ENCODE measurements at places on chromosomes 7 and 10.

DNA sequence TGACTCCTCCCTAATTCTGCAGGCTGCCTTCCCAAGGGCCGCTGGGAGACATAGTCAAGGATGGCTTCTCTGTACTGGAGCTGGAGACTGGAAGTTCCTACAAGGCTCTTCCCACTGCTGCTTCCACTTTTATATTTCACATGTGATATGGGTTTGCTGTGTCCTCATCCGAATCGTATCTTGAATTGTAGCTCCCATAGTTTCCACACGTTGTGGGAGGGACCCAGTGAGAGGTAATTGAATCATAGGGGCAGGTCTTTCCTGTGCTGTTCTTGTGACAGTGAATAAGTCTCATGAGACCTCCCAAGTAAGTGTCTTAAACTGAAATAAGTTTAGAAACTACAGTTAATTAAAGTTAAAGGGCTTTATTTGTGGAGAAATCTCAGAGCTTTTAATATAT lies 47.0 kb upstream of the BICC1 start:
- DNase-seq = no peak

DNA sequence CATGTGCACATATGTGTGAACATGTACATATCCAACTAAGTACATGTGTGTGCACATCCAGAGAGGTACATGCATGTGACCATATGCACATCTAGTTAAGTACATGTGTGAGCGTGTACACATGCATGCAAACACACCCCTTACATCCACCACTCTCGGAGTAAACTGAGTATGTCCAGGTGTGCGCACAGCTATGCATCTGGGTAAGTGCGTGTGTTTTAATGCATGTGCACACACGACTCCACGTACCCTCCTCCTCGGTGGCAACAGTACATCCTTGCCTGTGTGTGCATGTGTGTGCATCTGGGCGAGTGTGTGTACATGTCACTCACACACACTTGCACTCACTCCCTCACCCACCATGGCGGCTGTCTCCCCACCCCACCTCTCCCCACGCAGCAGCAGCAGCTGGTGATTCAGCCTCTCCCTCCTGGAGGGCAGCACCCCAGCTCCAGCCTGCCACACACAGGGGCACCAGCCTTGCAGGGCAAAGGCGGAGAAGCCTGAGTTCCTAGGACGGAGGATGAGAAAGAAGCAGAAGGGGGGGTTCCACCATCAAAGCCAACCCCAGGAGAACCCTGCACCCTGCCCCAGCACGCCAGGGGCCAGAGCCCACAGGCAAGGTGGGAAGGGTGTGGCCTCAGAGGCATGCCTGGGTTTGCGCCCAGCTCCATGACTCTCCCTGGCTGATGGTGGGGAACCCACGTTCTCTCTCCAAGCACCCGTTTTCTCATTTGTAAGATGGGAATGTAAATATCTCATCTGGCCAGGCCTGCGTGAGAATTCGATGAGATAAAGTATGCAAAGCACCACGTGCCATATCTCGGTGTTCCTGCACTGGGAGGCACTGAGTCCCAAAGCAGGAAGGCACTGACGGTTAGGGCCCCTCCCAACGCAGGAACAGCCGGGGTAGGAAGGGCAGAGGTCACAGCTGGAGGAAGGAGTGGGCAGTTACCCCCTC lies 27.7 kb upstream of the DNAAF5 start:
- DNase-seq = no peak

- no peak for DNase-seq
These were observed 38.7 kb upstream of the PPP1R17 start for GRCh38 chr7:31648288-31648687.

- no peak for DNase-seq
These were observed 94.0 kb upstream of the LANCL2 start for GRCh38 chr7:55271069-55271626.

- DNase-seq = no peak
These were observed 69.8 kb downstream of the ADD3 start for GRCh38 chr10:110077436-110078130.
